ENCODE measurements at places on chromosomes 13 and 19. TPM values are rescaled to one million over a fixed set of nuclear protein-coding genes. Genes with fewer than 3 reads are reported as not detected.

- peak; percentile 53 for DNase-seq
These were observed 14.6 kb downstream of the GNA11 start for GRCh38 chr19:3108775-3109174.

GRCh38 chr13:57815600-57815999, 184.1 kb downstream of the PCDH17 start:
- DNase-seq = no peak

The LILRA1 gene
- total RNA-seq = not detected

The ICAM1 gene
- 3.6 TPM for total RNA-seq

The MISP3 gene
- total RNA-seq = 1.0 TPM

Measured in naive thymus-derived CD4-positive, alpha-beta T cell (primary cell).